ENCODE measurements at places on chromosomes 12 and 14. TPM values are rescaled to one million over a fixed set of nuclear protein-coding genes. Genes with fewer than 3 reads are reported as not detected.
A peak's percentile ranks its signal among the peaks of the same experiment; 100 is the strongest.

Gene SUDS3
- 66.3 TPM for total RNA-seq

Gene SAMD15
- total RNA-seq, result 0.32 TPM

Gene PLEK2
- total RNA-seq, result 5.2 TPM

Gene KLHDC1
- total RNA-seq, result 13.5 TPM

Gene SNW1
- total RNA-seq, result 54.4 TPM

Gene SRP54
- total RNA-seq, result 68.1 TPM

GRCh38 chr14:99357916-99358390, 86.0 kb upstream of the BCL11B start:
- DNase-seq, result no peak

GRCh38 chr12:47954058-47954457, 9.3 kb upstream of the TMEM106C start:
- DNase-seq, result no peak

DNA sequence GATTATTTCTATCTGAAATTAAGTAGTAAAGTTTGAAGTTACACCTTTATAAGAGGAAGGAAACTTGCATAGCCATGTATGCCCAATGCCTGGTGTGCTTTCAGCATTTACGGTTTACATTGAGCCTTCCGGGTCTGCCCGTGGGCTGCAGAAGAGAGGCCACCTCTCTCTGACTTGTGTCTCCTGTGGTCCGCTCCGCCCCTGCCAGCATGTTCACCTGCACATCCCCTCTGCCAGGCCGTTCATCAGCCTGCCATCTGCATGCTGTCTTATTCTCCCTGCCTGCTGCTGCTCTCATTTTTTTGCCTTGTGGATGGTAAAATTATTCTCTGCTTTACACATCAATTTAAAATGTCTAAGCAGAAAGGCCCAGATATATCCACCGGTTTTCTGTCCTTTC, 41.5 kb upstream of the DYNC1H1 start:
- no peak for DNase-seq

DNA sequence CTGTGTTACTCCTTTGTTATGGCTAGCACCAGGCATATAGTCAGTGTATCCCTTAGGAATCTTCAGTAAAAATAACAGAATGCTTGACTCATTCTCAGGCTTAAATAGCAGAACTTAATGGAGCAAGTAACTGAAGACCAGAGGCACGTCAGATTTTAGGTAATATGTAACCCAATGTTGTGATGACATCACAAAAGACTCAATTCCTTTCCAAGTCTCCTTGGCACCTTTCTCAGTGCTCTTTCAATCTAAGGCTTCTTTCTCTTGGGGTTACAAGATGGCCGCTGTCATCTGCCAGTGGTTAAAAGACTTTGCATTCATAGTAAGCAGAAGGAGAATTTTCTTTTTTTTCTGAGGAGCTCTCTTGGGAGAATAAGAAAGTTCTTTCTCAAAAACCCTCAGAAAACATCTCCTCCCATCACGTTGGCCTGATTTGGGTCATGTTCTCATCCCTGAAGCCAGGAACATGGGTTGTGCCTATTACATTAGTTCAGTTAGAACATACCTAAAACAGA, 33.4 kb upstream of the DCN start:
- DNase-seq, result no peak

GRCh38 chr14:55301437-55302121, 30.4 kb downstream of the FBXO34 start:
- no peak for DNase-seq

DNA sequence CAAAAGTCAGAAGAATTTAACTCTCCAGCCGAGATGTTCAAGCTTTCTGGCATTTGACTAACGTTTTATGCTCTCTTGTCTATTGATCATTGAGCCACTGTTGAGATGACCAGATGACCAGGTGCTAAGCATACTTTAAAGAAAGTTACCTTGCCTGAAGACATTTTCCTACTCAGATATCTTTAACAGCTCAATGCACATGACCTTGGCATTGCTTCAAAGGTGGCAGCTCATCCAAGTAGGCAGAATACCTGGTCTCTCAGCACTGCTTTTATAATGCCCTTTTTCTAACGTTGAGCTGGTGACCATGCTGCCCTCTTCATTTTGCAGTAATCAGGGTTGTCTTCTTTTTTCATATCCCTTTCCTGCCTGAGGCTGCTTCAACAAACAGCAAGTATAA, 358.1 kb downstream of the RAD51B start:
- DNase-seq, result no peak

DNA sequence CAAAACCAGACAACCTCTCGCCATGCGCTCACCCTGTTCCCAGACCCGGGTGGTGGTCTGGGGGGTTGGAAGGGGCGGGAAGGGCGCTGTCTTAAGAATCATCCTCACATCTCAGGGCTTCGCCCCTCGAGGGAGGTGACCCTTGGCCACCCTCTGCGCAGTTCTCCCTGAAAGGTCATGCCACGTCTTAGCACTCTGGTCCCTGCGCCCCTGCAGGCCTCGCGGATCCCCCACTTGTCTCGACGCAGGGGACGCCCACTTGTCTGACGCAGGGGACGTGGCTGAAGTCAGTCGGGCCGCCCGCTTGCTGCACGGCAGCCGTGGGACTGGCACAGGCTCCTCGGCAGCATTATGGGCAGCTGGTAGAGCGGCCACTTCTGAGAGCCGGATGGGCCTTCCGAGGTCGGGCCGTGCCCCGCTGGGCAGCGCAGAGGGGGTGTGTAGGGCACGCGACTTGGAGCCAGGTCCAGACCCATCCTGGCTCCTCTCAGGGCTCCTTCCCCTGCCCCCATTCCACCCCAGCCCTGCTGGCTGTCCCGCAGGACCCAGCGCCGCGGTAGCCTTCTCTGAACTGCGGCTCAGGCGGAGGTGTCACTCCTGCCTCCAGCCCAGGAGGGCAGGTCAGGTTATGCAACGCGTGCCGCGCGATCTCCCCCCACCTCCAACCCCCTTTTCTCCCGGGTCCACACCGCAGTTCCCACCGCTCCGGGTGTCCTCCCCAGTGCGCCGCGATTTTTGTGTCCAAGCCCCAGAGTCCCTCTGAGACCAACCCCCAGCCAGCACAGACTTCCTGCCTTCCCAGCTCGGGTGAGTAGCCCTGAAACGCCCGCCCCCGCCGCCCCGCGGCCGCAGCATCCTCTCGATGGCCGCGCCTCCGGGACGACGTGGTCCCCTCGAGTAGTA, 40.9 kb upstream of the CAPRIN2 start:
- peak; percentile 56 for DNase-seq

- no peak for DNase-seq
These were observed 76.9 kb downstream of the KICS2 start for GRCh38 chr12:64145226-64145625.

- DNase-seq, result no peak
These were observed 42.6 kb downstream of the PDZRN4 start for GRCh38 chr12:41230756-41231155.

DNA sequence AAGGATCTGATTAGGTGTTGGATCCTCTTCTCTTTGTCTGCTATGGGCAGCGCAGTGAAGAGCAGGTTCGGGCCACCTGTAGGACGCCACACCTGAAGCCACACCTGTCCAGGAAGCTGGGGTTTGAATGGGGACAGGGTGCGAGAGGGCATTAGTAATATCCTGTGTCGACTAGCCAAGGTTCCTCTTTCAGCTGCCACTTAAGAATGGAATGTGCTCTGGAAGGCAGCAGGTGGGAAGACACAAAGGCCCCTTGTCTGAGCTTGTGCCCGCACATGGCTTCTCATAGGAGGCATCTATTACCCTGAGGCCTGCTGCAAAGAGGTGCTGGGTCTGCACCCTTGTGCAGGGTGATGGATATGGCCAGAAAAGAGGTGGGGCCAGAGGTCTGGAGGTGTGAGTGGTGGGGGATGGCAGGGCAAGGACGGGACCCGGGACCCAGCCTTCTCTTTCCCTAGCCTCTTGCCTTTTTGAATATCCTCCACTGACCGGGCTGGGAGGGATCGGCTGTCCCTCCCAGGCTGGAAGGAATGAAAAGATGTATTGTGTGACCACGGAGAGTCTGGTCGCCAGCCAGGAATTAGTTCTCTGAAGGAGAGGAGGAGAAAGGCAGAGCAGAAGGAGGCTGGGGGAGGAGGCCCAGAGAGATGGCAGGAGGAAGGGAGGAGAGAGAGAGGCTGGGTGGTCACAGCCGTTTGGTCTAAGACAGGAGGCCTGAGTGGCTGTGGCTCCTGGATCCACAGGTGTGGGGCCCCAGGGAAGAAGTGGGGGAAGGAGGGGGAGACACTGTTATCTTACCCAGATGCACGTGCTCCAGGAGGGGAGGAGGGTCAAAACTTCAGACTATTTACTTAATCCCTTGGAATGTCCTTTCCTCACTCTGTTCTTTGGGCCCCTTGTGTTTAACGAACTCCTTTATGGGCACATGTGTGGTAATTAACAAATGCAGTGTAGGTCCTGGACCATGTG, 101.5 kb downstream of the SMOC1 start:
- DNase-seq, result peak; percentile 82

DNA sequence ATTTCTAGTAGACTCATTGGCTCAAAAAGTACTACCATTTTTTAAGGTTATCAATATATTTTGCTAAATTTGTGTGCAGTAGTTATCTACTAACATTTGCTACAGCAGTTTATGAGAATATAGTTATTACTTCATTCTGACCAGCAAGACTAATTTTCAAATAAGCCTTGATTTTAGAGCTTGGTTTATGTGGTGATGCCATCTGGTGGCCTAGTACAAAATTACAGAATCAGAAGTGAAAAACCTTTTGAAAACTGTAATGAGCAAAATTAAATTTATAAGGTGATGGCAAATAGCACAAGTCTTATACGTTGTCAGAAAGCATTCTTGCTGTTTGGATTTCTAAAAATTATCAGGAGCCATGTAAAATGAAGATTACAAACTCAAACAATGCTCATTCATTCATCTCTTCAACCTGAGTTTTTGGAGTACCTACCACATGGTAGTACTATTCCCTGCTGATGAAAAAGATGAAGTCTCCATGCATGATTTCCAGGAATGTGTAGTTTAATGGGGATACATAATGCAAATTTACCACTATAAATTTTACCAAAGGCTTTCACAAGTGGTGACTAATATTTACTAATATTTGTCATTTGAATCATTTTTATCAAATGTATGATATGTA, 51.0 kb downstream of the MAGOHB start:
- DNase-seq, result no peak

GRCh38 chr12:51377099-51377984, 13.9 kb downstream of the GALNT6 start:
- no peak for DNase-seq

GRCh38 chr12:77372026-77372425, 306.7 kb upstream of the E2F7 start:
- no peak for DNase-seq

- DNase-seq, result no peak
These were observed 232.1 kb downstream of the MON2 start for GRCh38 chr12:62698701-62699101.

DNA sequence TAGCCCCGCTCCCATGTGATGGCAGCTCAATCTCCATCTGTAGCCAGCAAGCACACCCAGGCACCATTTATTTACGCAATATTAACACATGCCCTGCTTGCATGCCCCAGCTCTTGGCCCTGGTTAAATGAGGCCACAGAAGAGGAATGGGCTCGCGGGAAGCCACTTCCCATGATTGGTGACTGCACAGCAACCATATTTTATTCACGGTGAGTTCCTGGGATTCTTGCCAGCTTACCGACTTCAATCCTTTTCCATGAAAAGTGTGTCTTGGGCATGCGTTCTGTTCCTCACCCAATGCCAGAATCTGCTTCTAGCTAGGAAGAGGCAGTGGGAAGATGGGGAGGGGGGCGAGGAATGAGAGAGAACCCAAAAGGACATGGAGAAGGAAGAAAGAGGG, 54.7 kb downstream of the PITPNM2 start:
- no peak for DNase-seq

GRCh38 chr12:116820064-116820656, 61.1 kb downstream of the HRK start:
- DNase-seq, result no peak

- no peak for DNase-seq
These were observed 136.9 kb upstream of the CNOT2 start for GRCh38 chr12:70106347-70106746.

- DNase-seq, result no peak
These were observed 264.0 kb upstream of the PLEKHG7 start for GRCh38 chr12:92438641-92439419.

GRCh38 chr14:62670526-62670925, 374.7 kb downstream of the KCNH5 start:
- no peak for DNase-seq

DNA sequence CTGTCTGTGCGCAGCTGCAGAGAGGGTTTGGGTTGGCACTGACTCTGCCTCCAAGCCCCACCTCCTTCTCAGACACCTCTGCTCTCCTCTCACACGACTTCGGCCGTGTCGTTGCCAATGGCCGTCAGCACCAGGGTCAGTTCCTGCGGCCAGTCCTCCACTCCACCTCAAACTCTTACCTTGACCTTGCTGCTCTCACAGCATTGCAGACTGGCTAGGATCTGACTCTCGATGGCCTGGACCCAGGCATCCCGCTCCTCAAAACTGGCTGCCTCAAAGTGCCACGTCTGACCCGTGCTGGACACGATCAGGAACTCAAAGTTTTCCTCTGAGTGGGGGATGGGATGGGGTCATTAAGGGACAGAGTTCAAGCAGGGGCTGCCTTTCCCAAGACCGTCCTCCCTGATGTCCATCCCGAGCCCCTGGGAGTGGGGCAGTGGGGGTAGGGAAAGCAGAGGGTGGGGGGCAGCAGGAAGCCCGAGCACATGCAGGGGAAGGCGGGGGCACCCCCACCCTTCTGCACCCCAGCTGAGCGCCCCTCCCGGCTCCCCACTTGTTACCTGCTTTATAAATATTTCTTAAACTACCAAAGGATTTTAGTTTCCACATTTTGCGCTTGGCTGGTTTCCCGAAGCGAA, 10.7 kb downstream of the AGAP2 start:
- peak; percentile 7 for DNase-seq

DNA sequence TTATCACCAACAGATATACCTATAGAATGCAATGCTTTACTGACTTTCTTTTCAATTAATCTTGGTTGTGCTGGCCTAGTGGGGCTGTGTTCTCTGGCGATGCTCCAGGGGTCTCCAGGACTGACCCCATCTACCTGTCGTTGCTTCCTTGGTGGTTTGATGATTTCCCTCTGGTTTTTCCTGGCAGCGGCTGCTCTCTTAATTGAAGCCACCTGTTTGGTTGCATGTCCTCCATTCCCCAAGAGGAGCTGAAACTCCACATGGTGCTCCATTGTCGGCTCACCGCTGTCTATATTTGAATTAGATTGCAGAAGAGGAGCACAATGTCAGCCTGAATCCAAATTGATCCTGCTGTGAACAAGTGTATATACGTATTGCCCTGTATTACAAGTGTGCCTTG, 7.1 kb upstream of the IFNG-AS1 start:
- DNase-seq, result no peak

DNA sequence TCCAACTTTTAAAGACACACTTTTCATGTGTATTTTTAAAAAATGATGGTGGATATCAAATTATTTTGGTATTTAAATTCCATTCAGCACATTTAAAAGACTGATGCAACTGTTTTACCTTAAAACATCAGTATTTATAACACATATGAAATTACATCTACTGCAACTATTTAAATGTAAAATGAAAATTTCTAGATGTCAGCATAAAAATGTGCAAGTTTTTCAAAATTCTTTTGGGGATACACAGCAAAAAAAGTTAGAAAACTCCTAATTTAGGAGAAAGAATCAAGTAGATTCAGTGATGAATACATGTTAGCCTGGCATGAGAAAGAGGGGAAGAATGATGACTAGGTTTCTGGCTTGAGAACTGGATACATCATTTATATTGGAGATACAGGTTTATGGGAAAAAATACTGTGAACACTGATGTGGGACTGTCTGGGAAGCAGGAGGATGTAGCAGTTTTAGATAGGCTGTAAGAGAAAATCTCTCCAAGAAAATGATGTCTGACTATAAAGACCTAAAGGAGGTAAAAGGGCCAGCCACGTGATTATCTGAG, 9.2 kb downstream of the SOS2 start:
- no peak for DNase-seq

GRCh38 chr14:23058654-23059504, 1.6 kb upstream of the CDH24 start:
- no peak for DNase-seq

Data from breast epithelium (tissue), 4 donors.